ENCODE measurements at places on chromosomes 13 and 19.
A peak's percentile ranks its signal among the peaks of the same experiment; 100 is the strongest.

DNA sequence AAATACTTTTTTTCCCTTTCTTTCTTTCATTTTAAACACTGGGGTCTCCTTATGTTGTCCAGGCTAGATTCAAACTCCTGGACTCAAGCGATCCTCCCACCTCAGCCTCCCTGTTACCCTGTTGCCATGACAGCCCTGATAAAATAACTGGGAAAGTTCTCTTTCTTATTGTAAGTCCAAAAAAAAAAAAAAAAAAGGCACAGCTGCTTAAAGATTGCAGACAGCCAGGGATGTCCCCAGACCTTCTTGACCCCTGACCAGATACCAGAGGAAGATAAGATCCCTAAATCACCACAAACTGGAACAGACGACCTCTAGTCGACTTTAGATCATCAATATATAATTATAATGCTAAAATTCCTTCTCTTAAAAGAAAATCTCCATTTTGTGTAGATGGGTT lies 1.1 kb upstream of the MVB12A start:
- no peak for DNase-seq

DNA sequence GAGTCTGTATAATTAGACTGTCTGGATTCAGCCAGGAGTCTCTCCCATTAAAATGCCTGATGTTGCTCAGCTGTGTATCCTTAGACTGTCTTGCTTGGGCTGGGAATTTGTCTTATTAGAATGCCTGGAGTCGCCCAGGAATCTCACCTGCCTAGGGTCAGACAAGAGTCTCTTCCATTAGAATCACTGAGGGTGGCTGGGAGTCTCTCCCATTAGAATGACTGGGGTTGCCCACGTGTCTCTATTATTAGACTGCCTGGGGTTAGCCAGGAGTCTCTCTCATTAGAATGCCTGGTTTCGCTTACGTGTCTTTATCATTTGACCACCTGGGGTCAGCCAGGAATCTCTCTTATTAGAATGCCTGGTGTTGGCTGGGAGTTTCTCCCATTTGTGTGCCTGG lies 1450.0 kb downstream of the UQCRFS1 start:
- DNase-seq: no peak

- DNase-seq: no peak
These were observed 785 bp downstream of the NHLRC3 start for GRCh38 chr13:39039041-39039440.

GRCh38 chr13:67736646-67737420 lies 506.7 kb upstream of the PCDH9 start:
- no peak for DNase-seq

- peak; percentile 59 for DNase-seq
These were observed 45.3 kb downstream of the CAPN12 start for GRCh38 chr19:38699027-38699346.
